SHP77 (cell line): ENCODE measurements at places on chromosomes 4 and X.

DNA sequence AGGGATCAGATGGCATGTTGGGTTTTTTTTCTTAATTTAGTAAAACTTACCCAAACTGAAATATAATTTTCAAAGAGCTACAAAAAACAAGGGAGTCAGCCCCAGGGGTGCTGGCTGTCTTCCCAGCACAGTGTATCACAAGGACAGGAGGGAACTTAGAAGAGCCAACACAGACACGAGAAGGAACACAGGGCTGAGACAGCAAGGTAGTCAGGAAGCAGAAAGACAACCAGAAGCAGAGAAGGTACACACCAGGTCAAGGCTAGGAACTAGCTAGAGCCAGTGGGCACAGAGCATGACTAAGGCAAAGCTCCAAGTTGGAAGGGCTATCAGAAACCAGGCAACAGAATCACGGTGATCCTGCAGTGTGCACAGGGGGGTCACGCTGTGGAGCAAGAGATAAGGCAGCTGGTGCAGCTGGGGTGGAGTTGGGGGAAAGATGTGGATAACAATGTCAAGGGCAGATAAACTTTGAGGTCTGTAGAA is 168.7 kb downstream of the NR3C2 start:
- DNase-seq = no peak

GRCh38 chrX:63719633-63720032 is 65.4 kb downstream of the ARHGEF9 start:
- no peak for DNase-seq

- DNase-seq = no peak
Observed at GRCh38 chrX:53077207-53078197, 4.7 kb upstream of the TSPYL2 start.

DNA sequence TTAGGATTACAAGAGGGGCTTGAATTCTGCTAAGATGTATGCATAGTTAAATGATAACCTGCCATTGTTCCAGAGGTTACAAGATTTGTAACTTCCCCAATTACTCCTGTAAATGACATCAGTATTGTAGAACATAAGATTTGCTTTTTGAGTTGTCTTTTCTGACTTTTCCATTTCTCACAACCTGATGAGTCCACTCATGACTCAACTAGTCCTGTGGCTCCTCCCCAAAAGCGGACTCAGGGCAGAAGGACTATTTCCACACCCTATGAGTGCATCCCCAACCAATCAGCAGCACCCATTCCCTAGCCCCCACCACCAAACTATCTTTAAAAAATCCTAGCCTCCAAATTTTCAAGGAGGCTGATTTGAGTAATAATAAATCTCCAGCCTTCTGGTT is 54.7 kb downstream of the HOPX start:
- DNase-seq = no peak

GRCh38 chr4:181853881-181854511 is 389.2 kb upstream of the TENM3 start:
- DNase-seq = no peak

GRCh38 chr4:121226362-121226761 is 62.2 kb upstream of the TNIP3 start:
- DNase-seq = no peak

- DNase-seq = no peak
Observed at GRCh38 chrX:39299615-39300014, 498.4 kb downstream of the MID1IP1 start.
